Mesenchymal stem cell (in vitro differentiated cells and primary cell): ENCODE measurements at places on chromosomes 12 and 14.

DNA sequence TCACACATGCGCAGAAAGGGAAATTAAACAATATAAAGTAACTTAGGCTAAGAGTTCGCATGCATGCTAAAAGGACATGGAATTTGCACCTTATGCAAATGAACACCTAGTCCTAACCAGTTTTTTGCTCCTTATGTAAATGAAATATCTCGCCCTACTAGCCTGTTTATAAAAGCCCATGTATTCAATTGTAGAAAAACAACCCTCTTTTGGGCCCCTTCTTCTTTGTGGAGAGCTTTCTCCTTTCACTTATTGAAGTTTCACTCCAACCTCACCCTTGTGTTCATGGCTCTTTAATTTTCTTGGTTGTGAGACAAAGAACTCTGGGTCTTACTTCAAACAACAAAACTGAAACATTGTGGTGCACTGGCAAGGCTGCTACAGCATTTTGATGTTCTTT, 333.4 kb upstream of the ATXN7L3B start:
- H3K4me3 ChIP-seq, result no peak overlapping the region
- H3K27ac ChIP-seq, result no peak overlapping the region
- DNase-seq, result no peak

- no peak overlapping the region for H3K27ac ChIP-seq
- H3K4me1 ChIP-seq, result peaks cover 3% of the 10 kb centered on the region
- DNase-seq, result no peak
- no peak overlapping the region for H3K4me3 ChIP-seq
Observed at GRCh38 chr12:122009741-122010140, 11.9 kb upstream of the BCL7A start.

DNA sequence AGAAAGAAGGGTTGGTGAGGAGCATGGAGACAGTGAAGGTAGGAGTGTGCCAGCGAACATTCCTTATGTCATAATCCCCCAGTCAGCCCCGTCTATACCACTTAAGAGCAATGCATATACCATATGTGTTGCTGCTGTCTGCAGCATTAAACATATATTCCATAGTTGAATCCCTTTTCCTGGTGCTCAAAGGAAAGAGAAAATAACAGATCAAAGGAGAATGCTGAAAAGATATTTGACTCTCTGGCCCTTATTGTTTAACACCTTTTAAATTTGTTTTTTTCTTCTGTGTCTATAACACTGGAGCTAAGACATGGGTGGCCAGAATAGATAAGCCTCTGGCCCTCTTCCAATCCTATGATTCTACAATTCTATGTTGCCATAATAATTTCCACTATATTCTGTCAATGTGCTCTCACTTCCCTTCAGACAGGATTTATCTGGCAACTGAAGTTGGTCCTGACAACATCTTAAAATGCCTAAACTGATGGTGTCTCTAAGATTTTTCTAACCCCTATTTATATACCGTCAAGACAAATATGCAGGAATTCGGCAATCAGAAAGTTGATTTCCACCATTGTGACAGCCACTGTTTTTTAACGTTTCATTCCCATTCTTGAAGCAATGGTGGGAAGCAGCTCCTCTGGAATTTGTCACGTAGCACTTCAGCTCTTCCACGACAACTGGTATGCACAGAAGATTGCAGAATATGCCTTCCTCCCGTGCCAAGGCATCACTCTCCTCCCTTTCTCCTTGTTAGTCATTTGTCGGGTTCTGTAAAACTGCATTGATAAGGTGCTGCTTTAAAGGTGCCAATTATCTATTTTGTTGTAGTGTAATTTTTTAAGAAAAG, 204.7 kb downstream of the BCAT1 start:
- H3K36me3 ChIP-seq, result no peaks in the 10 kb centered on the region
- H3K27ac ChIP-seq, result no peak overlapping the region
- no peaks in the 10 kb centered on the region for H3K4me1 ChIP-seq
- H3K4me3 ChIP-seq, result no peak overlapping the region
- DNase-seq, result no peak

GRCh38 chr14:103016071-103016470, 41.3 kb downstream of the CDC42BPB start:
- peaks cover 17% of the 10 kb centered on the region for H3K36me3 ChIP-seq
- H3K27me3 ChIP-seq, result no peaks in the 10 kb centered on the region
- DNase-seq, result no peak
- no peak overlapping the region for H3K27ac ChIP-seq
- no peak overlapping the region for H3K4me3 ChIP-seq

GRCh38 chr12:24625103-24625502, 323.8 kb downstream of the BCAT1 start:
- no peak for DNase-seq
- H3K36me3 ChIP-seq, result no peaks in the 10 kb centered on the region
- H3K4me1 ChIP-seq, result peaks cover 2% of the 10 kb centered on the region
- no peak overlapping the region for H3K27ac ChIP-seq

DNA sequence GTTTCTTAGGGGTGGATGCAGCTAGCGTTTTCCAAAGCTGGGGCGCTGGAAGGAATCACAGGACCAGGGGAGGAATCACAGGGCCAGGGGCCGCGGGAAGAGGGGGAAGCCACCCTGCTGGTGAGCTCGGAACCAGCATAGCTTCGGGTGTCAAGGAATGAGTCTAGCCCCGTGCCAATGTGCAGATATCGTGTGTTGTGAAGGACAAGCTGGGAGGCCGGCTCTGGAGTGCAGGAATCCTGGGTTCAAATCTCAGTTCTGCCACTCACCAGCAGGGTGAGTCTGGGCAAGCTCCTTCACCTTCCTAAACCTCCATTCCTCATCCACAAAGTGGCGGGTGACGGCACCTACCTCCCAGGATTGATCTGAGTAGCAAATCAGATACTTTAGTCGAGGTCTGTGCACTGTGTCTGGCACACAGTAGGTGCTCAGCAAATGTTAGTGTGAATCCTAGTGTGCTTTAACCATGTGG, 53.6 kb upstream of the RIN3 start:
- no peak overlapping the region for H3K4me3 ChIP-seq
- no peaks in the 10 kb centered on the region for H3K27me3 ChIP-seq
- no peak overlapping the region for H3K27ac ChIP-seq
- DNase-seq, result no peak
- no peaks in the 10 kb centered on the region for H3K36me3 ChIP-seq
- H3K4me1 ChIP-seq, result peaks cover 6% of the 10 kb centered on the region

DNA sequence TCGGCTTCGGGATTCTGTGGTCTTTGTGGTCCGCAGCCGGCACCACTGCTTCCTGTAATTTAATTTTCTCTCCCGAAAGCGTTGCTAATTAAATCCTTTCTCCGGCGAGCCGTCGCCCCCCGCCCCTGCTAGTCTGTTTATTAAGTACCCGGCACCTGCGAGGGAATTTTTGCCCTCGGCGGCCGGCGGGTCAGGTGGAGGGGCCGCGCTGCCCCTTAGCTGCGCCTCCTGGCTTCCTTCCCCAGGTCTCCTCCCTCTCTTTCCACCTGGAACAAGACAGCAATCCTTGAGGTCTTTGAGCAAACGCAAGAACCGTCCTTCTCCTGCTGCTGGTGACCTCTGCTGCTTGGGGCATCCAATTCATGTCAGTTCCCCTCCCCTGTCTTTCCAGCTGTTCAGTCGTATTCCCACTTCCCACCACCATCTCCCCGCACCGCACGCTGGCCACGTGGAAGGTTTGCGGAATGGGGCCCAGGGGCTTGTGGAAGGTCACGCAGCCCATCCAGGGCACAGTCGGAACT, 16.2 kb downstream of the ZDHHC22 start:
- H3K27ac ChIP-seq, result no peak overlapping the region
- peaks cover 74% of the 10 kb centered on the region for H3K27me3 ChIP-seq
- H3K4me1 ChIP-seq, result peaks cover 10% of the 10 kb centered on the region
- H3K36me3 ChIP-seq, result no peaks in the 10 kb centered on the region

GRCh38 chr14:90277581-90278198, 21.3 kb downstream of the PSMC1 start:
- peaks cover 52% of the 10 kb centered on the region for H3K36me3 ChIP-seq
- H3K4me1 ChIP-seq, result peaks cover 19% of the 10 kb centered on the region
- no peak for DNase-seq
- H3K27me3 ChIP-seq, result no peaks in the 10 kb centered on the region

- DNase-seq, result peak; percentile 80
- H3K4me3 ChIP-seq, result no peak overlapping the region
- peaks cover 7% of the 10 kb centered on the region for H3K4me1 ChIP-seq
- H3K27me3 ChIP-seq, result no peaks in the 10 kb centered on the region
Observed at GRCh38 chr14:22570132-22570949, 18.7 kb downstream of the DAD1 start.

DNA sequence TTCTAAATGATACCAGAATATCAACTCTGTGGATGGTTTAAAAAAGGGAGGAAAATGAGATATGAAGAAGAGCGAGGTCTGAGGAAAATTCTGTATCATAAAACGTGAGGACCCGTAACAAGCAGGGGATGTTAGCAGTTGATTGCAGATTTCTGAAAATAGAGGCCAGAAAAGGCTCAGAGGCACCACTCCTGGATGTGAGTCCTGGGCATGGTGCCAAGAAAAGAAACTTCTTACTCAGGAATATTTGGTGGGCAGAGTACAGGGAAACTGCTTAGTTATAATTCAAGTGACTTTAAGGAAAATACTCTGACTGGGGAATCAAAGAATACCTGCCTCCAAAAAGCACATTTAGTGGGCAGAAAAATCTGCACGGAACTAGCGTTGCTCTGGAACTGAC, 85.5 kb downstream of the PRICKLE1 start:
- no peaks in the 10 kb centered on the region for H3K4me1 ChIP-seq
- no peaks in the 10 kb centered on the region for H3K27me3 ChIP-seq
- H3K27ac ChIP-seq, result peak overlapping the region; percentile 23

DNA sequence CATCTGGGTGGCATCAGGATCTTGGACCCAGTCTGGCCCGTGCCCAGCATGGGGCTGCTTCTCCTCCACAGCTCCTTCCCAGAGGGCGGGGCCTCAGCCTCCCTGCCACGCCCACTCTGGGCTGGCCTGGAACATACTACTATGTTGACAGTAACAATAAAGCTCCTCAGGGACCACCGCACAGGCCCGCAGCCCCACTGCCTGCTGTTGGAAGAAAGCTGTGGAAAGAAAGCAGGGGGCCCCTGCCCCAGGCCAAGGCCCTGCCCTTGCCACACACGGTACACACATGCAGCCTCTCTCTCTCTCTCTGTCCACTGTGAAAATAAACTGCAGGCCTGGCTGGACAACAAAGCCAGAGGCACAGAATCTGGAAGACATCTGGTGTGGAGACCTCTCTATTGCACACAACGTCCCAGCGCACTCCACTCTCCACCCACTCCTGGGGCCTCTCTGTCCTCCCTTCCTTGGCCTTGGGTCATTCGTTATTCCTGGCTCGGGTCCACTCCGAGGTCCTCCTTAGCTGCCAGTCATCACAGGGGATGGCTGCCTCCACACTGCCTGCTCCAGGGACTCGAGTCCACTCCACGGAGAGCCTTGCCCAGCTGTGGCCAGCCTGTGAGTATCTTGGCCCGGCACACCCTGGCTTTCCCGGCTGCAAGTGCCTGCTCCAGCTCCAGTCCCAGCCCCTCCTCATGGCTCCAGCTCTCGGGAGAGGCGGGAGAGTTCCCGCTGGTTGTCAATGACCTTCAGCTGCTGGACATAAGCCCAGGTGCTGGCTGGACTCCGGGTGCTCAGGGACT, 11.8 kb upstream of the ENDOU start:
- H3K4me1 ChIP-seq, result peaks cover 30% of the 10 kb centered on the region
- no peaks in the 10 kb centered on the region for H3K36me3 ChIP-seq
- H3K4me3 ChIP-seq, result no peak overlapping the region

DNA sequence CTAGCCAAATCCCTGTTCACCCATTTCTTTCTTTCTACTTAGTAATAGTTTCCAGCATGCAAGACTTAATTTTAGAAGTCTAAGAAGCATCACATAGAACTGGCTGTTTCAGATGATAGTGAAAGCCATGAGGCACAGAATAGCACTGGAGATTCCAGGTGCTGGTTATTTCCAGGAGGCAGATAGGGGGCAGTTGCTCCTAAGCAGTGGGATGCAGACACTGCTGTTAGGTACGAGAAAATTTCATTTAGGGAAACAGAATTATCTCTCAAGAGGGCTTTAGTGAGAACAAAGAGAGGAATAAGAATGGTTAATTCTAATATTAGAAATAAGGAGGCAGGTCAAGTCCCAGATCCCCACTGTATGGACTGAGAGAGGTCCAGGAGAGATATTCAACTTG, 3.6 kb upstream of the MDGA2 start:
- DNase-seq, result no peak
- H3K4me1 ChIP-seq, result peaks cover 22% of the 10 kb centered on the region
- H3K36me3 ChIP-seq, result peaks cover 3% of the 10 kb centered on the region
- H3K27ac ChIP-seq, result no peak overlapping the region

DNA sequence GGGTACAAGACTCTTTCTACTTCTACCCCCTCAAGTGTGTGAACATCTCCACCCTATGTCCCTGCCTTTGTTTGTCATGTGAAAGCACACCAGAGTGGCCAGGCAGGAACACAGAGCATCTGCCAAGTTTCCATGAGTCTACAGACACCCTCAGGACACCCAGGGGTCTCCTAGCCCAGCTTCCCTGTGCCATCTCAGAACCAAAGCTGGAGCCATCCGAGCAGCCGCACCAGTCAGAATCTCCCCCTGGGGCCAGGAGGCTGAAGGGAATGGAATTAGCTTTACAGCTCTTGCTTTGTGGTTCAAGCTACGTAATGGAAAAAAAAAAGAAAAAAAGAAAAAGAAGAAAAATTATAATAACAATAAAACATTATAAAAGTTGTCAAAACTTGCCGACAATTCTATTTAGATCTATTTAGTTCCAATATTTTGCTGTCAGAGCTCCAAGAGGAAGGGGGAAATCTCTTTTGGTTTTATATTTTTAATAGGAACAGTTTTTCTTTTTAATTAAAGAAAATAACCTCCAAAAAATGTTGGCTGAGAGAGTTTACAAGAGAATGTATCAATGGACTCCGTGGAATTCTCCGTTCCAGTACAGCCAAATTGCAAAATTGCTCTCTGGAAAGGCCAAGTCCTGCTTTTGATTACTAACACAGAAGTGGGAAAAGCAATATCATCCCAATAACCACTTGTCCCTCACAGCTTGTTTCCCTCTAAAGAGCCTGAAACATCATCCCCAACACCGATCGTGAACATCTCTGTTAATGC, 37.1 kb downstream of the TBX5 start:
- H3K4me1 ChIP-seq, result no peaks in the 10 kb centered on the region
- DNase-seq, result no peak
- no peak overlapping the region for H3K27ac ChIP-seq
- H3K36me3 ChIP-seq, result peaks cover 28% of the 10 kb centered on the region

- DNase-seq, result peak; percentile 72
- H3K27ac ChIP-seq, result no peak overlapping the region
- peaks cover 2% of the 10 kb centered on the region for H3K36me3 ChIP-seq
Observed at GRCh38 chr12:116202940-116203339, 74.6 kb downstream of the MED13L start.

- H3K36me3 ChIP-seq, result no peaks in the 10 kb centered on the region
- no peak overlapping the region for H3K4me3 ChIP-seq
- H3K4me1 ChIP-seq, result no peaks in the 10 kb centered on the region
- no peaks in the 10 kb centered on the region for H3K27me3 ChIP-seq
Observed at GRCh38 chr12:92297405-92297804, 151.8 kb upstream of the BTG1 start.

- H3K4me3 ChIP-seq, result peak overlapping the region; percentile 89
- no peaks in the 10 kb centered on the region for H3K27me3 ChIP-seq
- H3K4me1 ChIP-seq, result peaks cover 5% of the 10 kb centered on the region
- DNase-seq, result peak; percentile 76
- no peak overlapping the region for H3K27ac ChIP-seq
Observed at GRCh38 chr12:20369305-20370013, 1.1 kb downstream of the PDE3A start.
